ENCODE measurements at places on chromosomes 5 and 9. TPM values are rescaled to one million over a fixed set of nuclear protein-coding genes. Genes with fewer than 3 reads are reported as not detected.

DNA sequence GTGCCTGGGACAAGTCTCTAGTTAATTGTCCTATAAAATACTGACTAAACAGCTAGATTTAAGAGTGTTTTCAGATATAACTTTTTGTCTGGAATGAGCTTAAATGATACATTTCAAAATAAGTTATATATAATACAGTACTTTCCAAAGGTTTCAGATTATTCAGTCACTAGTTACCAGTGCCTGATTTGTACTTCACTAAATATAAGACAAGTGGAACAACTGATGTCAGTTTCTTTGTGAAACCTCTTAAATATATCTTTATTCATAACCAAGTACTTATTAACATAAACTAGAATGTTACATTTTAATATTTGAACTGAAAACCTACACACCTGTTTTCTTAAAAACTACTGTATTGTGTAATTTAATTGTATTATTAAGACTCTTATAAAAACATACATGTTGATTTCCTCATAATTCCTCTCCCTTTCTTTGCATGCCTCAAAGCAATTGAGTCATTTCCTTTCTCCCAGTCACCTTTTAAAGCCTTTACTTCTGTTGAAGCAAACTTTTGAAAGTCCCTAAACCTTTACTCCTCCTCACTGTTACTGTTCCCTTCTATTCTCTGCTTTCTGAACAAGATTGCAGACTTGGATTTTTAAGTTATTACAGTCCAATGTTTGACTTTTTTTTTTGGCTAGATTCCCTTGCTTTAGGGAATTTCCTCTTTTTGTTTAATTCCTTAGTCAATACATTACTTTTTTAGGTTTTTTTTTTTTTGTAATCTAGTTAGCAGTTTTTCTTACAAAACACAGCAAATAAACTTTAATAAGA lies 8.7 kb upstream of the SEMA6A start:
- H3K36me3 ChIP-seq: no peaks in the 10 kb centered on the region
- peaks cover 2% of the 10 kb centered on the region for H3K27me3 ChIP-seq
- peaks cover 9% of the 10 kb centered on the region for H3K4me1 ChIP-seq

CLIC3 gene
- total RNA-seq: 4.9 TPM

GRCh38 chr5:133410335-133410828 lies 202.0 kb downstream of the FSTL4 start:
- peaks cover 42% of the 10 kb centered on the region for H3K27me3 ChIP-seq
- H3K27ac ChIP-seq: no peak overlapping the region
- no peak overlapping the region for H3K4me3 ChIP-seq
- DNase-seq: no peak

IFNA6 gene
- total RNA-seq: not detected

- H3K4me1 ChIP-seq: no peaks in the 10 kb centered on the region
- DNase-seq: no peak
- H3K27me3 ChIP-seq: no peaks in the 10 kb centered on the region
- no peak overlapping the region for H3K4me3 ChIP-seq
- no peak overlapping the region for H3K27ac ChIP-seq
- H3K36me3 ChIP-seq: no peaks in the 10 kb centered on the region
Observed at GRCh38 chr5:3836528-3836927, 240.9 kb downstream of the IRX1 start.

SHOC1 gene
- total RNA-seq: not detected

- no peak overlapping the region for H3K4me3 ChIP-seq
- peaks cover 6% of the 10 kb centered on the region for H3K27me3 ChIP-seq
- H3K4me1 ChIP-seq: no peaks in the 10 kb centered on the region
- no peak for DNase-seq
- no peak overlapping the region for H3K27ac ChIP-seq
- H3K36me3 ChIP-seq: peaks cover 2% of the 10 kb centered on the region
Observed at GRCh38 chr5:40364441-40364840, 315.3 kb upstream of the PTGER4 start.

CLK4 gene
- 19.9 TPM for total RNA-seq

- DNase-seq: no peak
- no peaks in the 10 kb centered on the region for H3K36me3 ChIP-seq
- H3K27ac ChIP-seq: no peak overlapping the region
Observed at GRCh38 chr5:180908998-180909731, 10.2 kb downstream of the BTNL8 start.

AK8 gene
- 1.5 TPM for total RNA-seq

GRCh38 chr5:125719681-125720347 lies 703.4 kb upstream of the GRAMD2B start:
- peak overlapping the region; percentile 16 for H3K4me3 ChIP-seq
- no peaks in the 10 kb centered on the region for H3K36me3 ChIP-seq
- no peak for DNase-seq
- peaks cover 23% of the 10 kb centered on the region for H3K4me1 ChIP-seq
- H3K27me3 ChIP-seq: no peaks in the 10 kb centered on the region

- H3K27ac ChIP-seq: no peak overlapping the region
- no peak for DNase-seq
- no peaks in the 10 kb centered on the region for H3K36me3 ChIP-seq
- no peak overlapping the region for H3K4me3 ChIP-seq
Observed at GRCh38 chr9:1173993-1174392, 123.8 kb downstream of the DMRT2 start.

- H3K27ac ChIP-seq: no peak overlapping the region
- no peak overlapping the region for H3K4me3 ChIP-seq
- H3K27me3 ChIP-seq: peaks cover 8% of the 10 kb centered on the region
- H3K36me3 ChIP-seq: no peaks in the 10 kb centered on the region
Observed at GRCh38 chr9:28034242-28034641, 461.0 kb upstream of the C9orf72 start.

DNA sequence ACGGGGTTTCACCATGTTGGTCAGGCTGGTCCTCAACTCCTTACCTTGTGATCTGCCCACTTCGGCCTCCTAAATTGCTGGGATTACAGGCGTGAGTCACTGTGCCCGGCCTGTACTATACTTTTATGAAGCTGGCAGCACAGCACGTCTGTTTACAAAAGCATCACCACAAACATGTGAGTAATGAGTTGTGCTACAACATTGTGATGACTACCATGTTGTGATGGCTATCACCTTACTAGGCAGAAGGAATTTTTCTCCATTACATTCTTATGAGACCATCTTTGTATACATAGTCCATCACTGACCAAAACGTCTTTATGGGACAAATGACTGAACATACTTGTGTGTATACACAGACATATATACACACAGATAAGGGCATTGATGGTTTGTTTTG lies 1019.0 kb downstream of the CDH18 start:
- DNase-seq: no peak
- H3K27ac ChIP-seq: no peak overlapping the region
- no peaks in the 10 kb centered on the region for H3K36me3 ChIP-seq
- H3K27me3 ChIP-seq: no peaks in the 10 kb centered on the region

NAIP gene
- 4.0 TPM for total RNA-seq

DNA sequence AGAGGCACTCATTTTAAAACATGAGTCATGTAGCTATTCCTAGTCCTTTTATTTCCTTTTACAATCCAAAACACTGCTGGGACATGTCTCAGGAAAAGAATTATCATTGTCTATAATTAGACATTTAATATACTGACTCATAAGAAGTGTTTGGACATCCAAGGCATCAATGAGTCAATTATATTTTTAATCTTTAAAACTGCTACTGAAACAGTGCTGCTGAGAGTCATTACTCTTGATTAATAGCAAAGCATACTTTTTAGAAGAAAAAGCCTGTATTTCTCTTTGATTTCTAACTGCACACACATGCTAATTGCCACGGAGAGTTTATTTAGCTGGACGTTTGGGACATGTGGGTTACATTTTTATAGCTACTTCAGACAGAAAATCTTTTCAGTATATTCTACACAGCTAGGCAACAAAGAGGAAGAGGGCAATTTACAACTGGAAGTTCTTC lies 1249.0 kb upstream of the CDH18 start:
- H3K27me3 ChIP-seq: no peaks in the 10 kb centered on the region
- no peak overlapping the region for H3K4me3 ChIP-seq
- H3K27ac ChIP-seq: peak overlapping the region; percentile 86
- no peak for DNase-seq

GM2A gene
- 21.4 TPM for total RNA-seq

- H3K27ac ChIP-seq: no peak overlapping the region
- no peak overlapping the region for H3K4me3 ChIP-seq
- peaks cover 7% of the 10 kb centered on the region for H3K4me1 ChIP-seq
- H3K27me3 ChIP-seq: peaks cover 5% of the 10 kb centered on the region
Observed at GRCh38 chr9:33414889-33415500, 12.6 kb upstream of the AQP7 start.

SLC36A1 gene
- 49.7 TPM for total RNA-seq

GRCh38 chr9:13113751-13114150 lies 165.7 kb downstream of the MPDZ start:
- no peak for DNase-seq
- no peak overlapping the region for H3K4me3 ChIP-seq
- peaks cover 15% of the 10 kb centered on the region for H3K4me1 ChIP-seq
- no peak overlapping the region for H3K27ac ChIP-seq

FBXW2 gene
- 72.9 TPM for total RNA-seq

- H3K36me3 ChIP-seq: peaks cover 3% of the 10 kb centered on the region
- DNase-seq: peak; percentile 91
- no peak overlapping the region for H3K27ac ChIP-seq
- H3K4me3 ChIP-seq: no peak overlapping the region
- H3K27me3 ChIP-seq: no peaks in the 10 kb centered on the region
Observed at GRCh38 chr9:133463234-133463863, 3.6 kb downstream of the CACFD1 start.

DNA sequence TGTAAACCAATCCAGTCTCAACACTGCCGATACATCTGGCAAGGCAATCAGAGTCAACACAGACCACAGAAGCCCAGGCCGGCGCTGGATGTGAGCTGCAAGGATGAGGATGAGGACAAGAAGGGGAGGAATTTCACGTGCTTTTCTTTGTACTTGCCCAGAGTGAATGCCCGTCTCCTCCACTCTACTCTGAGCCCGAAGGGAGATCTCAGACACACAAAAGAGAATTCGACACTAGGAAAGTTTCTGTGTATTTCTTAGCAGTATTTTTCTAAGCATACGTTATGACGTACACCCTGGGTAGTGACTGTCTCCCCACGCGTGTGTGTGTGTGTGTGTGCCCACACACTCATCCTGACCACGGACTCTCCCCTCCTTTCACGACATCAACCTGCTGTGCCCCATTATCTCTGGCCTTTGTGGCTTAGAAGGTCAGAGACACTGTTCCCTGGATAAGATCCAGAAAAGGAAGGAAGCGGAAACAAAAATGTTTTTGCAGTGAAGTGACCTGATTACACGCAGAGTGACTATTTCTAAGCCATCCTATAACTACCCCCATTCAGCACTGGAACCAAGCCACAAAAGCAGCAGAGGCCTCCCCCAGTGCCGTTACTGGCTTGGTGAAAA lies 227.3 kb upstream of the DAPK1 start:
- H3K4me3 ChIP-seq: peak overlapping the region; percentile 51
- no peaks in the 10 kb centered on the region for H3K27me3 ChIP-seq
- no peak for DNase-seq
- H3K27ac ChIP-seq: peak overlapping the region; percentile 99
- H3K36me3 ChIP-seq: peaks cover 3% of the 10 kb centered on the region

- H3K27me3 ChIP-seq: peaks cover 30% of the 10 kb centered on the region
- no peak overlapping the region for H3K4me3 ChIP-seq
- H3K27ac ChIP-seq: no peak overlapping the region
- DNase-seq: no peak
- H3K4me1 ChIP-seq: no peaks in the 10 kb centered on the region
Observed at GRCh38 chr9:38129366-38129765, 60.3 kb upstream of the SHB start.

DNA sequence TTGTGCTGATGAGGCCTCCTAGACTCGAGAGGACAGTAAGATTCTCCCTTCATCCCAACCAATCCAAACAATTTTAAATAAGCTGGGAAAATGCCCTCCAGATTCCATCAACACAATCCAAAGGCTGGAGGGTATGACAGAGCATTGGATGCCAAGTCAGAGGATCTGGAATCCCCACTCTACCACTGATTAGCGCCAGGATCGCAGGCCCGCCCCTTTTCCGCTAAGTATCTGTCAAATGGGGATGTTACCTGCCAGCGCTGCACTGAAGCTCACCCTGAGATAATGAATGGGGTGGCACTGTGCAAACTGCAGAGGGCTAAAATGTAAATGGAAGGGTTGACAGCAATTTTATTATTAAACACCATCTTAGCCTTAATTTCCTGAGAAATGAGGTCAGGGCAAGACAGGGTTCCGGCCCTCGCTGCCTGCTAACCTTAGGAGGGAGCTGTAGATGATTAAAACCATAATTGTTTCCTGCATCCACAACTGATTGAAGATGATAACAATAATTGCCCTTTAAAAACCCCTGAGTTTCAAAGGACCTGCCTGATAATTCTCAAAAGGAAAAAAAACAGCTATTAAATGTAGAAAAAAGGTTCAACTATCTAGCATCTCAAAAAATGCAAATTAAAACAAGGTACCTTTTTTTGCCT lies 31.6 kb upstream of the GABBR2 start:
- H3K36me3 ChIP-seq: peaks cover 35% of the 10 kb centered on the region
- H3K27ac ChIP-seq: no peak overlapping the region
- H3K4me3 ChIP-seq: no peak overlapping the region

DNA sequence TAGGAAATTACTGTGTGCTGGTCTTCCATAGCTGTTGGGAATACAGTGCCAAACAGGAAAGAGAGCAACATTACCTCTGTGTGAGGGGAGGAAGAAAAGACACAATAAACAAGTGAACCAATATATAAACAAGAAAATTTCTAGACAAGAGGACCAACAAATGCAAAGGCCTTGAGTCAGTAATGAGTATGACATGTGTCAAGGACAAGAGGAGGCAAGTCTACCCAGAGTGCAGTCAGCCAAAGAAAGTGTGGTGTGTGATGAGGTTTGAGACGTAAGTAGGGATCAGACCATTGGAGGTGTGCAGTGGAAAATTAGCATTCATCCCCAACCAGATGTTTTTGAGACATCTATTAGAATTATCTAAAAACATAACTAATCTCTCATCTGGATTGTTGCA lies 69.5 kb upstream of the CDH6 start:
- H3K4me3 ChIP-seq: peak overlapping the region; percentile 8
- H3K4me1 ChIP-seq: peaks cover 40% of the 10 kb centered on the region
- no peaks in the 10 kb centered on the region for H3K27me3 ChIP-seq
- peak overlapping the region; percentile 93 for H3K27ac ChIP-seq
- peaks cover 2% of the 10 kb centered on the region for H3K36me3 ChIP-seq

- no peaks in the 10 kb centered on the region for H3K4me1 ChIP-seq
- no peak overlapping the region for H3K4me3 ChIP-seq
- H3K36me3 ChIP-seq: no peaks in the 10 kb centered on the region
- no peak for DNase-seq
- no peaks in the 10 kb centered on the region for H3K27me3 ChIP-seq
- no peak overlapping the region for H3K27ac ChIP-seq
Observed at GRCh38 chr5:11973469-11973868, 69.2 kb upstream of the CTNND2 start.

SHROOM1 gene
- 7.6 TPM for total RNA-seq

- peaks cover 1% of the 10 kb centered on the region for H3K27me3 ChIP-seq
- no peak overlapping the region for H3K27ac ChIP-seq
- peaks cover 3% of the 10 kb centered on the region for H3K4me1 ChIP-seq
- H3K4me3 ChIP-seq: no peak overlapping the region
Observed at GRCh38 chr5:172667786-172668593, 26.9 kb downstream of the NEURL1B start.
